ENCODE measurements at places on chromosomes 11 and 22. TPM values are rescaled to one million over a fixed set of nuclear protein-coding genes. Genes with fewer than 3 reads are reported as not detected.

GRCh38 chr11:723120-723883 lies 17.3 kb downstream of the EPS8L2 start:
- peak; percentile 73 for DNase-seq
- no peak overlapping the region for H3K4me3 ChIP-seq
- H3K36me3 ChIP-seq, result no peaks in the 10 kb centered on the region
- no peaks in the 10 kb centered on the region for H3K27me3 ChIP-seq
- no peak overlapping the region for H3K27ac ChIP-seq
- H3K4me1 ChIP-seq, result peaks cover 6% of the 10 kb centered on the region

PAX6 gene
- 1.0 TPM for total RNA-seq

- H3K27ac ChIP-seq, result no peak overlapping the region
- H3K4me3 ChIP-seq, result no peak overlapping the region
- peaks cover 18% of the 10 kb centered on the region for H3K4me1 ChIP-seq
These were observed 226.7 kb upstream of the NARS2 start for GRCh38 chr11:78801161-78801884.

MMP8 gene
- not detected for total RNA-seq

DNA sequence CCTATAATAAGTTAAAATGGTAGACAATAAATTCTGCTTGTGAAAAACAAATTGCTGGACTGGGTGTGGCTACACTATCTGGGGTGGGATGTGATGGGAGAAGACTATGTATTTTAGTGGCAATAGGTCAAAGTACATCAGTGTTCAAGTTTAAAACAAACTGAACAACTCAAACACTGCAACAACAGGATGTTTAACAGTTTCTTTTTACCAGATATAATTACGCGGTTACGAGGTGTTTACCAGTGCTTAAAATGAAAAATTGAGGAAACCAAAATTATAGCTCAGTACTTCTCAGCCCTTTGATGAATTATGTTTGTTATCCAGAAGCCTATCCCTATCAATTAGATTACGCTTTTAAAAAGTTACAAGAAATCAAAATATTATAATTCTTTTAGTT lies 3.2 kb downstream of the PRDM10 start:
- H3K36me3 ChIP-seq, result no peaks in the 10 kb centered on the region
- no peak for DNase-seq
- H3K4me1 ChIP-seq, result peaks cover 6% of the 10 kb centered on the region

CECR2 gene
- 106 TPM for total RNA-seq

All from GM23338 (cell line).